ENCODE measurements at places on chromosomes 5 and 9.

DNA sequence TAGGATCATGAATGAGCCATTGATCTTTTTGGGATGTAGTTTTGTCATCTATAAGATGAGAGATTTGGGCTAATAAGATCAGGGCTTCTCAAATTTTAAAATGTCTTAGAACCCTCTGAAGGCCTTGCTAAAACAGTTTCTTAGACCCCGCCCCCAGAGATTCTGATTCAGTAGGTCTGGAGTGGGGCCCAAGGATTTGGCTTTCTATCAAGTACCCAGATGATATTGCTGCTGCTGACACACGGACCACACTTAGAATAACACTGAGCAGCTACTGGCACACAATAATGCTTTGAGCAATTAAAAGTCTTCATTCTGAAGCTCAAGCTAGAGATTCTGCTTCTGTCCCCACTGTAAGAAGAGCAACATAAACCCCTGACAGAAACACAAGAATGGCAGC, 216.7 kb downstream of the SMARCA2 start:
- DNase-seq: no peak

GRCh38 chr5:133257977-133258376, 206.2 kb downstream of the HSPA4 start:
- no peak for DNase-seq

GRCh38 chr5:160044967-160045366, 36.0 kb downstream of the TTC1 start:
- no peak for DNase-seq

DNA sequence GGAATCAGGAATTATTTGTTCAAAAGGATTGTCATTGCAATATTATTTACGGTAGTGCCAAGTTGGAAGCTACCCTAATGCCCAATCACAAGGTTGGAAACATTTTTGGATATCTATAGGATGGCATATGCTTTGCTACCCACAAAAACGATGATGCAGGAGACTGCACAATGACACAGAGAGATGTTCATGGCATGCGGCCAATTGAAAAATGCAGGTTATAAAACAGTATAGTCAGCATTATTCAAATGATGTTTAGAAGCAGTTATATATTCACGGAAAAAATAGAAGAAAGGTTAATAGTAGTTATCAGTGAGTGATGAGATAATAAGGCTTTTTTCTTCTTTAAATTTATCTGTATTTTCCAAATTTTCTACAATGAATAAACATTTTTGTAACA, 5.9 kb upstream of the ACSL6 start:
- no peak for DNase-seq

DNA sequence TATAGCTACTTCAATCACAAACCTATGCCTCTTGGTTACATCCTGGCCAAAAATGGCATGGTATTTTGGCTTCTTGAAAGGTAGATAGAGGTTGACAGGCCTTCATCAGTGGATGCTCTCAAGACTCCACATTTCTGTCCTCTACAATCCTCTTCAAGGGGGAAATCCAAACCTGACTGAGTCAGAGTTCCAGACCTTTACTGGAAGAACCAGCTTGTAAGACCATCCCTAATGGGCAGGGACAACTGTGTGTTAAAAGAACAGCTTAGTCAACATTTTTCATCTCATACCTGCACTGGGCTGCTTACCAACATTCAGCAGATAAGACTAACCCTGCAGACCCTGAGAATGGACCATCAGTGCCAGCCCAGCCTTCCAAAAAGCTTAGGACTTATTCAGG, 155.7 kb downstream of the CDK5RAP2 start:
- no peak for DNase-seq

DNA sequence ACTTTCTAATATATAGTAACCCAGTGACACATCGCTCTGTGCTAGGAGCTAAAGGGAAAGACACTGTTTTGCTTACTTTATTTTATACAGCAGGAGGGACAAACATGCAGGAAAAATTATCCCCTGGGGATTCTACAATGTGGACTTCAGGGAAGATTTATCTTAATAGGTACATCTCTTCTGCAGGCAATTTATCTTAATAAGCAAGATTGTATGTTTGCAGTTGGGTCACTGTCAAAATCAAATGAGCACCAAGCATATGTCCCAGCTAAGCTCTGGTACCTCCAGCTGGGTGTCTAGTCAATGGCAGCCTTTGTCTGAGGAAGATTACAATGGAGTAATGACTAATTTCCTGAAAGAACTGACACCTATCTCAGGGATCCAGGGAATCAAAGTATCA, 309.9 kb upstream of the PANK3 start:
- no peak for DNase-seq

DNA sequence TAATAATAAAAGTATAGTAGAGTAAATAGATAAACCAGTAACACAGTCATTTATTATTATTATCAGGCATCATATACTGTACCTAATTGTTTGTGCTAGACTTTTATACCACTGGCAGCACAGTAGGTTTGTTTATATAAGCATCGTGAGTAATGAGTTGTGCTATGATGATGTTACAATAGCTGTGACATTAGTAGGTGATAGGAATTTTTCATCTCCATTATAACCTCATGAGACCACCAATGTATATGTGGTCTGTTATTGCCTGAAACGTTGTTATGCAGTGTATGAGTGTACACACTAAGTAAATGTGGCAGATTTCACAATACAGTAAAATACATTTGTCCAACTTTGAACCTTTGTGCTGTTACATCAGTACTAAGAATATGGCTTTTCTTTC, 72.7 kb upstream of the SPATA31D4 start:
- DNase-seq: no peak

GRCh38 chr5:76180814-76181805, 97.9 kb downstream of the SV2C start:
- no peak for DNase-seq

- no peak for DNase-seq
Measured at GRCh38 chr5:52776116-52776515, 11.6 kb upstream of the ITGA1 start.

All from activated CD4-positive, CD25-positive, alpha-beta regulatory T cell (primary cell).